ENCODE measurements at places on chromosomes 7 and 10. TPM values are rescaled to one million over a fixed set of nuclear protein-coding genes. Genes with fewer than 3 reads are reported as not detected.

The CCDC3 gene
- total RNA-seq: 1.2 TPM

The PLXNA4 gene
- 0.79 TPM for total RNA-seq

The SORCS1 gene
- not detected for total RNA-seq

The CXCL12 gene
- total RNA-seq: 0.31 TPM

The AKR1B15 gene
- total RNA-seq: 21.6 TPM

The MYO1G gene
- 0.16 TPM for total RNA-seq

The SEMA3D gene
- total RNA-seq: 0.10 TPM

The NPTX2 gene
- 0.14 TPM for total RNA-seq

The MYO3A gene
- not detected for total RNA-seq

The NSMCE4A gene
- 56.9 TPM for total RNA-seq

The LBX1 gene
- total RNA-seq: not detected

The CYP3A4 gene
- not detected for total RNA-seq

The HOXA7 gene
- 5.1 TPM for total RNA-seq

The NUTM2B gene
- total RNA-seq: 0.30 TPM

Data from A549 treated with Mapracorat at 1 μM for 4 hours (cell line).